ENCODE measurements at places on chromosomes 1 and 21.

DNA sequence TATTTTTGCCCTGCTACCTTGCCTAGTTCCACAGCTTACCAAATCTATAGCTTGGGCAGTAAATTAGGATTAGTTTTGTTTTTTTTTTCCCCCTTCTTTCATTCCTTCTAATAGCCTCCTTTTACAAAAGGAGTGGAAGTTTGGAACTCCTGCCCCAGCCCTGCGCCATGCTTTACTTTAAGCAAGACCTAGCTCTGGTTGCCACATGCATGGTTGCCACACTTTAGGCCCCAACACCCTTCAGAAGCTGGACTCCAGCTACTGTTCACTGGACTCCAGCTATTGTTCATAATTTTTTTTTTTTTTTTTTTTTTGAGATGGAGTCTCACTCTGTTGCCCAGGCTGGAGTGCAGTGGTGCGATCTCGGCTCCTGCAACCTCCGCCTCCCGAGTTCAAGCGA, 115.8 kb downstream of the NR5A2 start:
- DNase-seq: no peak

GRCh38 chr1:89063094-89063493, 1.9 kb downstream of the GBP1 start:
- no peak for DNase-seq

DNA sequence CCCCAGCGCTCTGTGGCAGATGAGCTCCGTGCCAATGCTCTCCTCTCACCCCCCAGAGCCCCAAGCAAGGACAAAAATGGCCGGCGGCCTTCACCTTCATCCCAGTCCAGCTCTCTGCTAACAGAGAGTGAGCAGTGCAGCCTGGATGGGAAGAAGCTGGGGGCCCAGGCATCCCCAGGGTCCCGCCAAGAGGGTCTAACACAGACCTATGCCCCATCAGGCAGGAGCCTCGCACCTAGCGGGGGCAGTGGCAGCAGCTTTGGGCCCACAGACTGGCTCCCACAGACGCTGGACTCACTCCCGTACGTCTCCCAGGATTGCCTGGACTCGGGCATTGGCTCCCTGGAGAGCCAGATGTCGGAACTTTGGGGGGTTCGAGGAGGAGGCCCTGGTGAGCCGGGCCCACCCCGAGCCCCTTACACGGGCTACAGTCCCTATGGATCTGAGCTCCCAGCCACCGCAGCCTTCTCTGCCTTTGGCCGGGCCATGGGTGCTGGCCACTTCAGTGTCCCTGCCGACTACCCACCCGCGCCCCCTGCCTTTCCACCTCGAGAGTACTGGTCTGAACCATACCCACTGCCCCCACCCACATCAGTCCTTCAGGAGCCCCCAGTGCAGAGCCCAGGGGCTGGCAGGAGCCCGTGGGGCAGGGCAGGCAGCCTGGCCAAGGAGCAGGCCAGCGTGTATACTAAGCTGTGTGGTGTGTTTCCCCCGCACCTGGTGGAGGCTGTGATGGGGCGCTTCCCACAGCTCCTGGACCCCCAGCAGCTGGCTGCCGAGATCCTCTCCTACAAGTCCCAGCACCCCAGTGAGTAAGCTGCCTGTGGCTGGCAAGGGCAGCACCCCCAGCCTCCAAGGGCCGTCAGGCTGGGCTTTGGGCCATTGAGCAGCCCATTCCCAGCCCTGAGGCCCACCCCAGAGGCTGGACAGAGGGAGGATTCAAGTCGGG, 8.7 kb downstream of the ZC3H12A start:
- DNase-seq: no peak

DNA sequence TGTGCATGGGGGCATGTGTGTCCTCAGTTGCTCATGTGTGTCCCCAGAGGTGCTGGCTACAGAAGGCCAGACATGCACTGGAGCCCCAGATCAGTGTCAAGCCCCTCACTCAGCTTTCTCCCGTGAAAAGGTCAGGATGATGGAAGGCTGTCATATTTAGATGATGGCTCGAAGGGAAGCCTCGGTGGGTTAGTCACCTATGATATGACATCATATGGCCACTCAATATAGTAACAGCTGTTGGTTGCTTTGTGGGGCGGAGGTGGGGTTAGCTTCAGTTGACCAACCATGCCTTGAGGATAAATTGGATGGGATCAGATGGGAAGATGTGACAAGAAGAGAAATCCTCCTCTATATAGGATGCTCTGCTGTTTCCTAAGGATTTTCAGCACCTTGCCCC, 43.5 kb upstream of the ATF3 start:
- DNase-seq: no peak

DNA sequence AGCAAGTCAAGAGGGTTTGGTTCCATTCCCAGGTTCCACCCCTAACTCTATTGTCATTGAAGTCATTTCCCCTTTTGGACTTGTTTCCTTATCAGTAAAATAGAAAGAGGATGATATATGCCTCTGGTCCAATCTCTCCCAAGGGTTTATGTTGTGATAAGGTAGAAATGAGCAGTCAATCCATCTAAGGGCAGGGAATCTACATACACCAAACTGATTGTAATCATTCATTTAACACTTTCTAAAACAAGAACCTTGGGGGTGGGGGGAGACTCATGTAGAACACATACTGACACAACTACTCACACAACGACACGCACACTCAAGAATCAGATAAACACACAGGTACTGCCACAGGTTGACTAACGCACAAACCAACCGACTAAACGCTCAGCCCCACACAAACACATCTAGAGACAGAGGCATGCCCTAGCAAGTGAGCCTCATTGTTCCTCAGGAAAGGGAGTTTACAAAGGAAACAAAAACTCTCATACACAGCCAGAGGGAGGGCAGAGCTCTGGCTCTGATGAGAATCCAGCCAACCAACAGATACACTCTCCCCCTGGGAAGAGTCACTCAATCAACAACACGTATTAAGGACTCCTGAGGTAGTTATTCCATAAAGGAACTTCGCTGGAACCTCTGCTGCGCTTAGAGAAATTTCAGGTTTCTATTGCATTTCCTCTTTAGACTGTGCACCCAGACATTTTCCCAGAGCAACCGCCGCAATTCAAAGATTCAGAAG, 1.0 kb downstream of the F11R start:
- DNase-seq: no peak

DNA sequence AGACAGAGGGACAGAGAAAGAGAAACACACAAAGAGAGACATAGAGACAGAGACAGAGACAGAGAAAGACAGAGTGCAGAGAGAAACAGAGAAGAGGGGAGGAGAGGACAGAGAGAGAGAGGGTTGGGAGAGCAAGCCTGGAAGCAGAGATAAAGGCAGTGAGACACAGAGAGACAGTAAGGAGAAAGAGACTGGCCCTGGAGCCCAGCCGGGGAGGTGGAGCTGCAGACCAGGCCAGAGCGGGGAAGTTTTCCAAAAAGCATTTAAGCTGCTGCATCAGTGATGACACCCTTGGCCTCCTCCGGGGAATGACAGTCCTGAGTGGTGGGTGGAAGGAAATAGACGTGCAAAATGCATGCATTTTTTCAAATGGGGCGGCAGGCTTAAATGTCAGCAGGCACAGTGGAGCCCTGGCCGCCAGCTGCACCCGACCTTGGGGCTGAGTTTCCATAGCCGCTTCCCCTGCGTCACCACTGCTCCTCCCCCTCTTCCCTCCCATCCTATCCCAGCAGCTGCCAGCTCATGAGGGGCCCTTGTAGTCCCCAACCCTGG, 95.4 kb upstream of the KLHDC7A start:
- DNase-seq: no peak

DNA sequence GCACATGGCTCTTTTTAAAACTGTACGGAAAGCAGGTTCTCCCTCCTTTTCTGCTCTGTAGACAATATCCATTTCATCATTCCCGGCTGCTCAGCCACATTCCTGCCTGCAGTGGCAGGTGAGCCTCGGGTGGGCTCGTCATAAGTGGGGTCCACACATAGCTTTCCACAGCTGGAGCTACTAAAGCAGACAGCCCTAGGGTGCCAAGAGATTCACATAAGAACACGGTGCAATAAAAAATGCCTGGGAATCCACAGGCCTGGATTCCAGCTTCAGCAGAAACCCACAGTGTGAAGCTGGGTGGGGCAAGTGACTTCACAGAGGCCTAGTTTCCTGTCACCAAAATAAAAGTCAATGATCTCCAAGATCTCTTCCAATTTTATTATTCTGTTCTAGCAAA, 96.4 kb downstream of the MIS18A start:
- no peak for DNase-seq

DNA sequence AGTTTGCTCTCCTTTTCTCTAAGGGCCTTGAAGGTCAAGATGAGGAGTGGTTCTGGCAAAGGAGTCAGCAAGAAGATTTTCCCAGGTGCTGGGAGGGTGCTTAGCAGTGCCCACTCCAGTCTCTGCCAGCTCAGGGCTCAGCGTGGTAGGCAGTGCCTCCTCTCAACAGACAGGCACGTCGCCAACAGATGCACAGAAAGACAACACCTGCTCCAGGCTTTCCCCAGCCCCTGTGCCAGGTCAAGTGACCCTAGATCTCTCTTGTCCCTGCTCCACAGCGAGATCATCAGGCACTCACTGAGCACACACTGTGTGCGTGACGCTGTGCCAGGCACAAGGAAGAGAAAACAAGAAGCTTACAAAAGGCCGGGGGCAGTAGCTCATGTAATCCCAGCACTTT, 86.0 kb downstream of the CASZ1 start:
- no peak for DNase-seq

- no peak for DNase-seq
Measured at GRCh38 chr1:186289943-186290545, 85.0 kb downstream of the TPR start.

DNA sequence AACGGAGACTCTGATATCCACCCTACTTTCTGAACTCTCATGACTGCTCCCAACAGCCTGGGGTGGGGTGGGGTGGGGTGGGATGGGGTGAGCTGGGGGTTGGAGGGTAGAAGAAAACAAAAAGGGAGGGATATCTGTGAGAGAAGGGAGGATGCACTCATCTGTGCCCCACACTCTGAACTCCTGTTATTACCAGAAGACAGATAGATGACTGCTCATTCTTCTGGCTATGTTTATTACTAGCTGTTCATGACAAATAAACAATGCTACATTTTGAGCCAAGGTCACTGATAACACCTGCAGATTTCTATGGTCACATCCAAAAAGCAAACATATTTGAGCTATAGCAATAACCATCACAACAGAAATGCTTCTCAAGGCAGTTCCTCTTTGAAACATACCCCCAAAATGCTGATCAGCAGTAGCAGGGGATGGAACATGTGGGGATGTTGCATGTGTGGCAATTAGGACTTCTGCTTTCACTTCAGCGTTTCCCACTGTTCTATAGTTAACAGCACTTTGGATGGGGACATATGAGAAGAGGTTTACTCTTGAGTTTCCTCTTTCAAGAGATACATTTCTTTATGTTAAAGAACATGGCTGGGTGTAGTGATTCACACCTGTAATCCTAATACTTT, 43.3 kb downstream of the GPR3 start:
- no peak for DNase-seq

DNA sequence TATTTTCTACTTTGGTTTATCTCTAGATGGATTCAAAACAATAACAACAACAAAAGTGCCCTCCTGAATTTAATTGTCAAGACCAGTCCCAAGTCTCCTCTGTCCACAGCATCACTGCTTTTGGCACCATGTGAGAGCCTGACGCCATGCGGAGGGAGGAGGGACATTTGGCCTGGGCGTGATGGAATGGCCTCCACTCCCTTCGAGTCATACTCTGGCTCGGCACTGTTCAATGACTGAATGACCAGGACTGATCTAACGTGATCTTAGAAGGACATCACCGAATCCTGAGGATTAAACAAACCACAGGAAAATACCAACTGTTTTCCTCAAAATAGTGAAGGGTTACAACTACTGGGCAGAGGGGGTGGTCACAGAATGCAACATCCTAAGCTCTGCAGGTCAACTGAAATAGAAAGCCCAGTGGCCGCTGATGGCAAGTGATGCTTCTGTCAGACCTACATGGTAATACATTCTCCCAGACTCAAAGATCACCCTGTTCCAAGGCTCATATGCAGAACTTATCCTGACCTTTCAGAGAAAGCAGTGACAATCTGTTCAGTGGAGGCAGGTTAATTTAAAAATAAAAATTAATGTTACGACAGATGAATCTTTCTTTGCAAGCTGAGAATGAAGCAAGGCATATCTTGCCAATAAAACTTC, 19.1 kb downstream of the SRSF4 start:
- DNase-seq: no peak

GRCh38 chr1:10878469-10878868, 82.0 kb upstream of the CASZ1 start:
- DNase-seq: no peak

GRCh38 chr1:172117800-172118199, 276.5 kb downstream of the DNM3 start:
- no peak for DNase-seq

DNA sequence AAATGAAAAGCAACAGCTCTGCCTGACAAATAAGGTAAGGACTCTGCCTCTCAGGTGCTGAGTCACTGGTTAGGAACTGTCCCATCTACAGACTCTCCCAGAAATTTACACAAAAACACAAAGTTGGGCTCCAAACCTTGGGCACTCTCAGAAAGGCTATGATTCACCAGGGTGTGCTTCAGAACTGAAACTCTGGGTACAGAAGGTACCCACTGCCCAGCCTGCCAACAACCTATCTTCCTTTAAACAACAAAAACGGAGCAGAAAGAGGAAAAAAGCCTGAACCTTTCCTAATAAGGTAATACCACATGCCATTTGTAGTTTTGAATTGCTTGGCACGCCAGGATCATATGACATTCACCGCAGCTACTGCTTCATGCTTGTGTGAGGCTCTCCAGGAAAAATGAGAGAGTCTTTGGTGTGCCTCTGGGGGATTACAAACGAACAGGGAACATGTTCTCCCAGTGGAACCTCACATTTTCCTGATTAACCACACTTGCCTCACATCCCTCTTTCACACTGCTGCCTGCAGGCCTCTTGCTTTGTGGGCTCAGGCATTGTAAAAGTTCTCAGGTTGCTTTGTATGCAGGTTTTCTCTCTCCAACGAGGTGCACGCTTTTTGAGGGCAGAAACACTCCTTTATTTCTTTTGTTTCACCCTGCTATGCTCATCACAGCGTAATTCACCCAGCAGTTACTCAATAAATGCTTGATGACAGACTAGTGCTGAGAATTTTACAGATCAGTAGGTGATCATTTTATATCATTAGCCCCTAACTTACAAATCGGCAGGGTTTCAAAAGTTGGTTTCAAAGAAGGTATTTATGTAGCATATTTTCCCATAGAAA, 65.1 kb downstream of the GADD45A start:
- no peak for DNase-seq
